Stimulated activated CD4-positive, alpha-beta T cell treated with anti-CD3 and anti-CD28 coated beads, Interleukin-15, amount 100 ng/mL, for 1 hour (primary cell): ENCODE measurements at places on chromosomes 11 and 22.

DNA sequence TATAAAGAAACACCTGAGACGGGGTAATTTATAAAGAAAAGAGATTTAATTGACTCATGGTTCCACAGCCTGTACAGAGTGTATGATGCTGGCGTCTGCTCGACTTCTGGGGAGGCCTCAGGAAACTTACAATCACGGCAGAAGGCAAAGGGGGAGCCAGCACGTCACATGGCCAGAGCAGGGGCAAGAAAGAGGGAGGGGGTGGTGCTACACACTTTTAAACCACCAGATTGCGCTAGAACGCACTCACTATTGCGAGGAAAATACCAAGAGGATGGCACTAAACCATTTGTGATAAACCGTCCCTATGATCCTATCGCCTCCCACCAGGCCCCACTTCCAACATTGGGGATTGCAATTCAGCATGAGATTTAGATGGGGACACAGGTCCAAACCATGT, 79.7 kb upstream of the CARD18 start:
- DNase-seq = no peak

DNA sequence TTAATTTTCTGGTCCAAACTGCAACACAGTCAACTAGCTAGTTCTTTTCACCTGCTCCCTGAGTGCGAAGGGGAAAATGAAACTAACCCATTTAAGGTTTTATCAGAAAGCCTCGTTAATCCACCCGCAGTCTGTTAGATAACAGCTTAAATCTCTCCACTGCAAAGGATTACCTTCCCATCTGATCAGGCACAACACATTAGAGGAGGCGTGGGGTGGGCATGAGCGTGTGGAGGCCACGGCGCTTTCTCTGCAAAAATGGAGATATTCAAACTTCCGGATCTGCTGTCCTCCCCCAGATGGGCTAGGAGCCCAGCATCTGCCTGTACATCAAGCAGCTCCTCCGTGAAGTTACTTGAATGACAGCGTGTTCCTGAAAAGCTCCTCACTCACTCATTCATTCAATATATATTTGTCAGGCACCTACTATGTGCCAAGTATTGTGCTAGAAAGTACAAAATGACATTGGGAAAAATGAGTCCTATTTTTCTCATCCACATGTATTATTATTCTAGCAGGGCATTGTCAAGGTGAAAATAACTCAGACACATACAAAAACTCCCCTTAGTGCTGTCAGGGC, 13.5 kb upstream of the ANKK1 start:
- DNase-seq = no peak

- DNase-seq = no peak
Measured at GRCh38 chr11:23674866-23675265, 814.6 kb upstream of the CCDC179 start.

DNA sequence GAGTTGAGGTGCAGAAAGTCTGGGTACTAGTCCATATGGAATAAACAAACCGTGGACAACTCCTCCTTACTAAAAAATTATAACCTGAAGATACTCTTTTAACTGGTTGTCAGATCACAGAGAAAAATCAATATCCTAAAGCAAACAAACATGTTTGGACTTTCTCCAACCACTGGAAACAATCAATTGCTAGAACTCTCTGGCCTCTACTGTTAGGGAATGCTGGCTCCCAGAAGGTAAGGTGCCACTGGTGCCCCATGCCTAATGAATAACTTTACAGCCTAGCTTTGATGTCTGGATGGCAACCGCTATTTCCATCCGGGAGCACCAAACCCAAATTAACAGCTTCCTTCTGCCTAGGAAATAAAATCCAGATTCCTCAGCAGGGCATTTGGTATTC, 74.5 kb downstream of the AMBRA1 start:
- DNase-seq = no peak

DNA sequence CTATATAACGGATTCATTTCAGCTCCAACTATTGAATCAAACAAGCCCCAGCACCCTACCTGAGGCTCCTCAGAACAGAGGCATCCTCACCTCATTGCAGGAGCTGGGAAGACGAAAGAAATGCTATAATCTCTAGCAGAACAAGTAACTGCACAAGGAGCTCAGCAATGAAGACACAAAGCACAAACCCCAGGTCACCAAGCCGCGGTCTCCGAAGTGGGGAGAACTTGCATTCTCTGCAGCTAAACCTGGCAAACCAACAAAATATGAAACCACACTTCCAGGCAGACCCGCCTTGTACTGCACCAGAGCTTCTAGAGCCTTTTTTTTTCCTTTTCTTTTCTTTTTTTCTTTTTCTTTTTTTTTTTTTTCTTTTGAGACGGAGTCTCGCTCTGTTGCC, 21.8 kb upstream of the CD5 start:
- DNase-seq = no peak

- DNase-seq = no peak
Measured at GRCh38 chr11:62082292-62082657, 41.5 kb upstream of the INCENP start.

DNA sequence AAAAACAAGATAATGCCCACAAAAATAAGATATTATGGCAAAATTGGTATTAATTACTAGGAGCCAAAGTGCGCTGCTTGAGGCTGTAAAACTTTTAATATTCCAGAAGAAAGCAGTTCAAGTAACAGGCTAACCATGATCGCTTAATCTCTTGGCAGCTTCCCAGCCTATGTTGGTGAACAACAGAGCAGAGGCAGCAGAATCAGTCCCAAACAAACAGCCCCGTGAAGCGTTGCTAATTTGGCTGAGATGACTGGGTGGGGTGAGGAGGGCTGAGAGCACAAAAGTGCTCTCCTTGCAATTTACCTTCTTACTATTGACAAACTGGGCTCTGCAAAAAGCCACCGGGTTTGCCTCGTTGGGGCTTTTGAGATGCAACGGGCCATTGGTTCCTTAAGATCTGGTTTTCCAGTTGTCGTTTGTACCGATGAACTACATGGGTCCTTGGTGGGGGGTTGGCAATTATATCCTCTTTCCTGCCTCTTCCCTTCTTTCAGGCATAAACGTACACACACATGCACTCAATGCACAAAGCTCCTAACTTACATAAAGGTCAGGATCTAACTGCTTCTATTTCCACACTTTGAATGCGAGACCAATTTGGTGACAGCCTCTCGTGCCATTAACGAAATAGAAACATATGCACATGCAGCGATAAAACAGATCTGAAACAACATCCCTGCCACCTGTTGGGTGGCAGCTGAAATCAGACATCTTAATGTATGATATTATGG, 407.6 kb upstream of the CADM1 start:
- no peak for DNase-seq

DNA sequence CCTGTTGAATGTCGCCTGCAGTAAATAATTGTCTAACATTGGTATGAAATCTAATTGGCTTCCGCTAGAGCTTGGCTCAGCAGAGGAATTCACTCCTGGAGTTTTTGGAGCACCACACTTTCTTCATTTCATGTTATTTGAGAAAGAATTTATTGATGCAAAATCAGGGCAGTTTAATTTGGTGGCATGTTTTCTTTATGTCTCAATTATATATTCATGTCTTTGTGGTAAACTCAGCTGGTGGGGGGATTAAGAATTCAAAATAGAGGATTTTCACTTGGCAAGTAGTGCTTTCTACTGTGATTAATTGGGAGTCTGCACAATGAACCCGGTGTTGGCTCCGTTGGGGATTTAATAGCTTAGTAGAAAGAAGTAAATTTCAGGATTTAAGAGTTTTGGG, 784.4 kb downstream of the NTM start:
- no peak for DNase-seq

- no peak for DNase-seq
Measured at GRCh38 chr11:32852207-32852606, 22.5 kb downstream of the PRRG4 start.

GRCh38 chr11:131194726-131195125, 175.7 kb upstream of the NTM start:
- DNase-seq = no peak

GRCh38 chr11:95358511-95359340, 127.7 kb upstream of the SESN3 start:
- DNase-seq = no peak

- DNase-seq = no peak
Measured at GRCh38 chr11:111918390-111919256, at the start of gene C11orf52. TSS of gene C11orf52 (plus strand) at chr11:111918913. CDS start at chr11:111918973, 60 bp downstream.

DNA sequence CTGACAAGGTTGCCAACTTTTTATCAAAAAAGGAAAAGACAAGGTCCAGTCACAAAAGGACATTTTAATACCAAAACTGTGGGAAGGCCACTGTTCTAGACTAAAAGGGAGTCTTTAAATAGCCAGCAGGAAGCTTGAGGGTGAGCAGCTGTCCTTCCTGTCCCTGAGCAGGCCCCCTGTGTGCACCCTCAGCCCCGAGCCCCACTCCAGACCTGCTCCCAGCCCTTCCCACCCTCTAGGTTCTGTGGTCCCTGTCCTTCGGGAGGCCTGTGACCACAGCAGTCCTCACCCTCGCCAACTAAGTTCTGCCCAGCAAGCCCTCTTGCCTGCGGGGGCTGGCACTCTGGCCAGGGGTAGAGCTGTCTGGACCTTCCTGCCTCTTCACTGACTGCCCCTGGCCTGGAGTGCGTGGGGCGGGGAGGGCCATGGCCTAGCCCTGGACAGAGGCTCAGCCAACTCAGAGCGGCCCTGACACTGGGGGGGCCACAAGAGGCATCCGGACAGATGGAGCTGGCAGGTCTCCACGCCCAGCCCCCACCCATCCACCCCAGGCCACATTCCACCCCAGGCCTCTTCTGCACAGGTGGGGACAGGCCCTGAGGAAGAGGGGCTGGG, 1.6 kb upstream of the PLXNB2 start:
- no peak for DNase-seq

GRCh38 chr11:106137061-106137460, 59.6 kb downstream of the AASDHPPT start:
- DNase-seq = no peak

DNA sequence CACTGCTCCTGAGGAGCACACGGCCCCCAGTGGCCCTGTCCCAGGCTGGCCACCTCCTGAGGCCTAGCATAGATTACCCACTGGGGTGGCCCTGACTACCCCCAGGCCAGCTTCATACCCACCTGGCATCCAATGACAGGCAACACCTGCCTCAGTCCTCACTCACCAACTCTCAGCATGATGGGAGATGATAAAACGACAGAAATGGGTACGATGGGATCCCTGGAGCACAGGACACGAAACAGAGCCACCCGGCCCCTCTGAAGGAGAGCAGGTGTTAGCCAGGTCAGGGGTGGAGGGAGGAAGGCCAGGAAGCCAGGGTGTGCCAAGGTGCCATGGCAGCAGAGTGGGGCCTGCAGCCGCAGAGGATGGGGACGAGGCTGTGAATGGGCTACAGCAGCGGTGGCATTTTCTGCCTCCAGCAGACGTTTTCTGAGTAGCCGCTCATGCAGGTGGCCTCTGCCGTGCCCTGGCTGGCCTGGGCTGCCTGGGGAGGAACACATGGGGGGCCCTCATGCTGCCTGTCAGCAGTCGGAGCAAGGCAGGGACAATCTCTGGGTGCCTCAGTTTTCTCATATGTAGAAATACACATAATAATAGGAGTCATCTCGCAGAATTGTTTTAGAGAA, 50.2 kb upstream of the FGF3 start:
- no peak for DNase-seq

DNA sequence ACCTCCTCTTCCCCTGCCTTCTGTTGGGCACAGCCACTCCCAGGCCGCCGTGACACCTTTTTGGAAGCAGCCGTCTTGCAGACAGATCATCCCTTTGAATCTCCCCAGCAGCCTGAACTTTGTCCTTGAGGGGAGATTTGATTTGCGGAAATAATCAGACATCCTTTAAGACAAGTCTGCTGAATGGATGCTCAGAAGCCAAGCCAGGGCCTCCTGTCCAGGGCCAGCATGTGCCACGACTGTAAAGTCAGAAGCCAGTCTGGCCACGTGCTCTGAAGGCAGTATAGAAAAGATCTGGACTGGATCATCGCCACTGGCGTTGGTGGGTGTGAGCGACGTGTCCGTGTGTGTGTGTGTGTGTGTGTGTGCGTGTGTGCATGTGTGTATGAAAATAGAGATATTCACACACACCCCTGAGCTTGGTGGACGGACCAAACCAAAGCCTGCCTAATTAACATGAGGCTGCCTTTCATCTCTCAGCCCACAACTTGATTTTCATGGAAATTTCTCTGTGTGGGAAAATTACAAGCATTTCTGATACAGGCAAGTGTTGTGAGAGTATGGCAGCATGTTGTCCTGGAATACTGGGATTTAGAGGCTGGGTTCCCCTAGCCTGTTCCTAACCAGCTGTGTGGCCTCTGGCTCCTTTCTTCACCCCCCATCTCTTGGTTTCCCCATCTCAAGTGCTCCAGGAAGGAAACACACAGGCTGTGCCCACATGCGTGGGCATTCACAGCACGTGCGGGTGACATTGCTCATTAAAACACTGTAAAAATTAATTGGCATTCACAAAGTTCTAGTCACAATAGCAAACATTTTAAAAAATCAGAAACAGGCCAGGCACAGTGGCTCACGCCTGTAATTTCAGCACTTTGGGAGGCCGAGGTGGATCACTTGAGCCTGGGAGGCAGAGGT, 61.8 kb upstream of the WNT7B start:
- DNase-seq = no peak

GRCh38 chr11:88434333-88434976, 96.9 kb upstream of the CTSC start:
- DNase-seq = no peak

GRCh38 chr11:120425527-120425926, 86.0 kb upstream of the GRIK4 start:
- no peak for DNase-seq

GRCh38 chr11:96329419-96329818, 13.6 kb downstream of the MAML2 start:
- DNase-seq = no peak

GRCh38 chr11:96299155-96299888, 43.7 kb downstream of the MAML2 start:
- DNase-seq = no peak

DNA sequence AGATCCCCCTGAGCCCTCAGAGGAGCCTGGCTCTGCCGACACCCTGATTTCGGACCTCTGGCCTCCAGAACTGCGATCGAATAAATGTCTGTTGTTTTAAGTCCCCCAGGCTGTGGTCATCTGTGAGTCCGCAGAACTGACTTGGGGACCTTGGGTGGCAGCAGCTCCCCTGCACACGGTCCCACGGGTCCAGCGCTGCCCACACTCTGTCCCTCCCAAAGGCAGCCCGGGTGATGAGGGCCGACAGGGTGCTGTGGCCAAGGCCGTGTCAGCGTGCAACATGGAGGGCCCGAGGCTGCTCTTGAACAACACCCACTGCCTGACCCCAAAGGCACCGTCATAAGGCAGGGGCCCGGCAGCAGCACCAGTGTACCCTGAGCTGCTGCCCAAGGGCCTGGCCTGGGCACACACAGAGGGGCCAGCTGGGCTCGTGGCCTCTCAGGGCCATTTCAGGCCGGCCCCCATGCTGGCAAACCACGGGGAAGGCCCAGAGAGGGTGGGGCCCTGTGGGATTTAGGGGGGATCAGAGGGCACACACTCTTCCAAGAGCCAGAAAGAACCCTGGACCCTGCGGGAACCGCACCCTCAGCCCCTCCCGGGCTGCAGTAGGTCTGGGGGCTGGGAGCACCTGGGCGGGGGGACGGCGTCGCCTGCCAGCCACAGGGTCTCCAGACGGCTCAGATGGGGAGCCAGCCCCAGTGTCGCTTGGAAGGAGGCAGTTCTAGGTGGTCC, 77.1 kb upstream of the PRR5 start:
- no peak for DNase-seq

- no peak for DNase-seq
Measured at GRCh38 chr22:26097411-26097810, 71.9 kb upstream of the SEZ6L start.
